ENCODE measurements at places on chromosomes 5 and 9.
A peak's percentile ranks its signal among the peaks of the same experiment; 100 is the strongest.

- no peak for DNase-seq
These were observed 14.1 kb downstream of the TDRD7 start for GRCh38 chr9:97425973-97426336.

DNA sequence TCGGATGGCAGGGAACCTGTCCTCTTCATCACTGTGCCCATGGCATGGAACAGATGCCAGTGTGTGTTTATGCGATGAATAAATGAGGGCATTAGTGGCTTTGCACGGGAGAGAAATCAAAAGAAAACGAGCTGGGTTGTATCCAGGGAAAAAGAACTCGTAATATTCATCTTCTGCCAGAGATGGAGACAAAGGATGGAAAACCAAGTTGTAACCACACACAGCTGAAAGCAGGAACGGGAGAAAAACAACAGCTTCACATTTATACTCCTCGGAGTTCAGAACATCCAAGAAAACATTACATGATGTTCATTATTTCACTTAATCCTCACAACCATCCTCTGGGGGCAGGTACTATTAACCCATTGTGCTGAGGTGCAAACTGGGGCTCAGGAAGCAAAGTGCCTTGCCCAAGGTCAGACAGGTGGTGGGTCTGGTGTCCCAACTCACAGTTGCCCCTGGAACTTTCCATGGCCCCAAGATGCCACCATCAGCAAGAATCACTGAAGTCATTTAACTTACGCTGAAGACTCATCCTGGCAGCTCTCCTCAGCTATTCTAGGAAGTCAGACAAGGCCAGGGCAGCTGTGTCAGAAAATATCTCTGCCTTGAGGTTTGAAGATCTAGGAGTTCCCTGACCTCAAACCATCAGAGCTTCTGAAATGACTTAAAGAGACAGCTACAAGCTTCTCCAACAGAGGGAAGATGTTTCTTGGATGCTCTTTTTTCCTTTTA lies 250.4 kb downstream of the NSG2 start:
- DNase-seq: no peak

DNA sequence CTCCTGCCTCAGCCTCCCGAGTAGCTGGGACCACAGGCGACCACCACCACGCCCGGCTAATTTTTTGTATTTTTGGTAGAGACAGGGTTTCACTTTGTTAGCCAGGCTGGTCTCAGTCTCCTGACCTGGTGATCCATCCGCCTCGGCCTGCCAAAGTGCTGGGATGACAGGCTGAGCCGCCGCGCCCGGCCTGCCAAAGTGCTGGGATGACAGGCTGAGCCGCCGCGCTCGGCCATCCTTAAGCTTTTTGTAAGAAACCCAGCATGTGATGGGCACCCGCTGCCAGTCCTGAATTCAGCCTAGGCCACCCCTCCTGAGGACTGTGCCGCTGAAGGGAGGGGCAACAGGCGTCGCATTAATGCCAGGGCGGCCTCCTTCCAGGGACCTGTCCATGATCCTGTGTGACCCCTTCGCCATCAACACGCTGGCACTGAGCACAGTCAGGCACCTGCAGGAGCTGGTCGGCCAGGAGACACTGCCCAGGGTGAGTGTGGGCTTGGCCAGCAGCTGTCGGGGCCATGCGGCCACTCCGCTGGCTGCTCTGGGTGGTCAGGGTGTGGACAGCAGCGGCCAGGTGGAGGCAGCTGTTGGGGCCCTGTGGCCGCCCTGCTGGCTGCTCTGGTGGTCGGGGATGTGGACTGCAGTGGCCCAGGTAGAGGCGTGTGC lies 10.5 kb downstream of the NELFB start:
- DNase-seq: no peak

GRCh38 chr5:95892784-95893354 lies 68.8 kb downstream of the ELL2 start:
- DNase-seq: peak; percentile 40

- no peak for DNase-seq
These were observed 844 bp upstream of the MCCC2 start for GRCh38 chr5:71586052-71586940.

DNA sequence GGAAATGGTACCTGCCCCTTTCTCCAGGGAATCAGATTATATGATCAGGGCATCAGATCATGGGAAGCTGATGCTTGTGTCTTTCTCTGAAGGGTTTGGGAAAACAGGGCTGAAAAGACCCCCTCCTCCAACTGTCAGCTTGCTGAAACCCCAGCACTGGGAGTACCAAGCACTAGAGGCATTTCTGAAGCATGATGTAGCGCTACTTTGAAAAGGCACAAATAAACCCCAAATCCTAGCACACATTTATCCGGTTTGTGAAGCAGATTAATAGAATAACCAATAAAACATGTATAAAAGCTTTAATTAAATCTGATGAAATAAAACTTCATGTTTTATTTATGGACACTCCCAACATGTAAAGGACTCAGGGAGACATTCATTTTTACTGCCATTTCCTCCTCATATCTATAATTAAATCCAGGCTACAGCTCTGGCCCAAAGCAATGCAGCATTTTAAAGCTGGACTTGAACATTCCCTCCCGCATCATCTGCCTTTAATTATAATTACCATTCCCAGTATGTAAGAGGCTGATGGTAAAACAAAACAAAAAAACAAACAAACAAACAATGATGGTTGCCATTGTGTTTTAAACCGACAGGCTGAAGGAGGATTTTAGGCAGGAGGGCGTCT lies 298.2 kb upstream of the RFX3 start:
- DNase-seq: no peak

GRCh38 chr5:58341476-58341875 lies 118.4 kb downstream of the PLK2 start:
- DNase-seq: no peak

- DNase-seq: no peak
These were observed 39.5 kb upstream of the CFAP157 start for GRCh38 chr9:127667127-127667844.

- peak; percentile 27 for DNase-seq
These were observed 7.4 kb upstream of the CCDC187 start for GRCh38 chr9:136311051-136312008.

GRCh38 chr5:95857185-95857945 lies 34.8 kb upstream of the GLRX start:
- no peak for DNase-seq

- DNase-seq: no peak
These were observed 12.4 kb upstream of the ARAP3 start for GRCh38 chr5:141694479-141694878.

GRCh38 chr5:13878357-13878756 lies 66.1 kb downstream of the DNAH5 start:
- no peak for DNase-seq

DNA sequence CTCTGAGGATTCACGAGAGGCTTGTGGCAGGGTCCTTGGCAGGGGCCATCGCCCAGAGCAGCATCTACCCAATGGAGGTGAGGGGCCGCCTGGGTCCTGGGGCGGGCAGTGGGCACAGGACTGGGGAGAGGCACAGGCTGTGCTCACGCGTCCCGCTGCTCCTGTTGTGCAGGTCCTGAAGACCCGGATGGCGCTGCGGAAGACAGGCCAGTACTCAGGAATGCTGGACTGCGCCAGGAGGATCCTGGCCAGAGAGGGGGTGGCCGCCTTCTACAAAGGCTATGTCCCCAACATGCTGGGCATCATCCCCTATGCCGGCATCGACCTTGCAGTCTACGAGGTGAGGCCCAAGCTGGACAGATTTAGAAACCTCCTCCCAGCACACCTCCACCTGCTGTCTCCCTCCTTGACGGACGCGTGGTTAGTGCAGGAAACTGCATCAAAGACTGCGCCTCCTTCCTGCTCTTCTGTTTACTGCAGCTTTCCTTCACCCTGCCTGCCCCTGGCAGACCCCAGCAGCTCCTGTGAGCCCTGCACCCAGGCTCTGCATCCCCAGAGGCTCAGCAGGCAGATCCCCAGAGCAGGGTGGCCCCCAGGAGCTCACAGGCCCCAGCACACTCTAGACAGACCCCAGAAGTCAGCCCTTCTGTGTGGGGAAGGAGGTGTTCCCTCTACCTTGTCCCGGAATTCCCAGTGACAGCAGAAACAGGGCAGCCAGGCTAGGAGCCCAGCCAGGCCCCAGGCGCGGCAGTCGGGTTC lies 21.2 kb downstream of the PTGES2 start:
- DNase-seq: no peak

DNA sequence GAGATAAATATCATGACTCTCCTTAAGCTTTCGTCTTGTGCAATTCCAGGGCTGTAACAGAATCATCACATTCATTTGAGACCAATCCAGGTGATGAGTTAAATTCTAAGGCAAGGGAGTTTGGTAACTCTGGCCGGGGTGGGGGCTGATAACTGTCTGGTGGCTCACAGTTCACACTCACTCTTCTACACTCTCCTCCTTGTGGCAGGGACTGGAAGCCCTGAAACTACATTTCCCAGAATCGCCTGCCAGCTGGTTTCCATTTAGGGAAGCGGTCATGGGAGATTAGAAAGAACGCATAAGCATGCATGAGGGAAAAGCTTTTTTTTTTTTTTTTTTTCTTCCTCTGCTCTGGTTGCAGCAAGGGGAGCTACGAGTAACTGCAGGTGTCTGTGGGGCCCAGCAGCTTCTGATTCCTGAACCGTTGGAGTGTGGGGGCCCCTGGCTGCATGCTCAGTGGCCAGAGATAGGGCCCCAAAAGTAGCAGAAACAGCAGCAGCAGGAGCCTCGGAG lies 154.8 kb upstream of the TBC1D2 start:
- DNase-seq: no peak

GRCh38 chr5:39192450-39193160 lies 26.8 kb downstream of the FYB1 start:
- DNase-seq: no peak

- DNase-seq: no peak
These were observed 108.9 kb upstream of the POU5F2 start for GRCh38 chr5:93850311-93850710.

GRCh38 chr5:80076131-80077050 lies 41.2 kb downstream of the THBS4 start:
- DNase-seq: no peak

DNA sequence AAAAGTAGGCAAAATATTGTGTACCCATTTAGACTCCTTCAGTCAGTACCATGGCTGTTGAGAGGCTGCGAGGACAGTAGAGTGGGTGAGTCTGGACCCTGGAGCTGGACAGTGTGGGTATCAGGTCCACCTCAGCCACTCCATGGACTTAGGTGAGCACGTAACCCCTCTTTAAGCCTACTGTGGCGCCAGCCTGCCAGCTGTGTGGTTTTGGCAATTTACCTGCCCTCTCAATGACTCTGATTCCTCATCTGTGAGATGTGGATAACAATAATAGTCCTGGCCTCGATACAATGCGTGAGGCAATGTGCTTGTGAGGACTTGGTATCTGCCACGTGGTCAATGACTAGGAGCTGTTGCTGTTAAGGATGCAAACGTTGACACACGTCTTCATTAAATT lies 17.9 kb downstream of the SLC1A3 start:
- no peak for DNase-seq

GRCh38 chr5:134512661-134512999 lies 12.8 kb upstream of the JADE2 start:
- no peak for DNase-seq

- DNase-seq: no peak
These were observed 71.3 kb downstream of the HMCN2 start for GRCh38 chr9:130336885-130337284.

DNA sequence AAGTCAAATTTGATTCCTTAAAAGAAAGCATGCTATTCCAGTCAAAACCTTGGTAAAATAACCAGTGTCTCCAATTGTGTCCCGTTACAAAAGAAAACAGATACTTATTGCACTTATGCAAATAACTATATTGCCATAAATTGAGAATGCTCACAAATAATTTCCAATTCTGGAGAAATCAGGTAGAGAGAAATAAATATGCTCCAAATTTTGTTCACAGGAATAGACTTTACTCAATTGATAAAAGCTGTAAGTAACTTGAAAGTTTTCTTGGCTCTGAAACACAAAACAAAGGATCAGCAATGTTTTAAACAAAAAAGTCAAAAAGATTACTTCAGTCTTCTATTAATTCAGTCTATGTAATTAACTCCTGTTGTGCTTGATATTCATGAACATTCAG lies 7.8 kb upstream of the DTWD2 start:
- no peak for DNase-seq

DNA sequence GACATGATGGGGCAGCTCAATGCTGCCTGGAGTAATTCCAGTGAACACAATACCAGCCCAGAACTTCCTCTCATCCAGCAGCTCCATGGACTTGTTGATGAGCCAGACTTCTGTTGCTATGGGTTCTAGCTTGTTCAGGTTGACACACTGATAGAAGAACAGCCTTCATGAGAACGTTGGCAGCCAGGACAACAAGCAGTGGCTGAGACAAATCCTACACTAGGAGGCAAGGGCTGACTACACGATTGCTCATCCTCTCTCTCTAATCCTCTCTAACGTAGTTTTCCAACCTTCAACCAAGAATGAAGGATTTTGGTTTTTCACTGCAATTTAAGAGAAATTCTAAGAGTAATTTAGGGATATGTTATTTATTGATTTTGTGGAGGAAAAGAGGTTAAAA lies 67.8 kb downstream of the NIPSNAP3B start:
- no peak for DNase-seq

DNA sequence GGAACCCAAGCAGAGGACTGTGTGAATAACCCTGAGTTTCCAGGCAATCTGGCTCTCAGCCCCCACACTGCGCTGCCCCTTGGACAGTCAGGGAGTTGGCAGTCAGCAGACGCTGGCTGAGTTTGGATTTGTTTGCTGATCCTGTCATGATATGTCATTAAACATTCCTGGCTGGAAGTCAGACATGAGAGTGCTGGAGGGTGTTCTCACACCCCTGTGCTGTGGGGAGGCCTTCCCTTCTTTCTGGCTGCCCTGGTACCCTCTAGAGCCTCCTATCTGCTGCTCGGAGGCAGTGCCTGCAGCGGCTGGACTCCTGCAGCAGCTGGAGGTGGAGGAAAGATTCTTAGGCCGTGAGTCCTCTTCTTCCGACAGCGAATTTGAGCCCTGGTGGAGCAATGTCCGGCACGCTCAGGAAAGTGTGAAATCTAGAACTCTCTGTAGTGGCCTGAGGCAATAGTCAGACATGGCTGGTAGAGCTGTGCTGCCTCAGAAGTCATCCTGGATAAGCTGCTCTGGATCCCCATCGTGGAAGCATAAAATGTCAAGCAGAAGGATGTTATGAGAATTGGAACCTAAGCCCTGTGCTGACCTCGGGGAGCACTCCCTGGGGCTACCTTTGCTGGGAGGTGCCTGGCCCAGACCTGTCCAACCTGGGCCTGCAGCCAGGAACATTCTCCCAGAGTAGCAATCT lies 72.0 kb downstream of the PDE8B start:
- DNase-seq: no peak

All from activated CD4-positive, alpha-beta memory T cell treated with anti-CD3 and anti-CD28 coated beads for 36 hours (primary cell).